ENCODE measurements at places on chromosomes 12 and 14. TPM values are rescaled to one million over a fixed set of nuclear protein-coding genes. Genes with fewer than 3 reads are reported as not detected.

The KRT74 gene
- not detected for total RNA-seq

The CCNB1IP1 gene
- 36.6 TPM for total RNA-seq

The FOXG1 gene
- total RNA-seq = 1.6 TPM

The BTBD6 gene
- total RNA-seq = 73.1 TPM

The C12orf43 gene
- total RNA-seq = 13.7 TPM

The SIX1 gene
- 4.6 TPM for total RNA-seq

The C12orf57 gene
- 64.3 TPM for total RNA-seq

The CFAP54 gene
- total RNA-seq = 1.8 TPM

The ANKS1B gene
- total RNA-seq = 1.9 TPM

The IFT81 gene
- total RNA-seq = 13.7 TPM

The ANG gene
- total RNA-seq = 6.8 TPM

The RIMBP2 gene
- total RNA-seq = not detected

The SLC5A8 gene
- total RNA-seq = not detected

The SLC25A47 gene
- total RNA-seq = 0.07 TPM

The CNTN1 gene
- total RNA-seq = 1.8 TPM

The KRT8 gene
- total RNA-seq = 9.3 TPM

The RNASE8 gene
- total RNA-seq = not detected

The TTC9 gene
- 1.8 TPM for total RNA-seq

The GYS2 gene
- not detected for total RNA-seq

The RNU4-1 gene
- not detected for total RNA-seq

The BICDL1 gene
- not detected for total RNA-seq

The TBC1D30 gene
- 0.33 TPM for total RNA-seq

The PRICKLE1 gene
- 2.6 TPM for total RNA-seq

The TMEM132D gene
- total RNA-seq = not detected

The TAC3 gene
- not detected for total RNA-seq

The EIF2S3B gene
- total RNA-seq = 14.8 TPM

The TTC6 gene
- total RNA-seq = not detected

The ABHD12B gene
- not detected for total RNA-seq

The TSFM gene
- total RNA-seq = 17.1 TPM

The CRIP2 gene
- 89.3 TPM for total RNA-seq

The TPH2 gene
- total RNA-seq = not detected

The ASPG gene
- not detected for total RNA-seq

The GALNT9 gene
- total RNA-seq = 0.86 TPM

The SIX4 gene
- total RNA-seq = 10.9 TPM

The KNTC1 gene
- 10.5 TPM for total RNA-seq

The HSPB8 gene
- 33.8 TPM for total RNA-seq

The APOF gene
- total RNA-seq = not detected

The SMIM41 gene
- 0.07 TPM for total RNA-seq

The PLCZ1 gene
- total RNA-seq = not detected

The IQSEC3 gene
- total RNA-seq = 0.17 TPM

The CISTR gene
- not detected for total RNA-seq

The DNAL1 gene
- 11.0 TPM for total RNA-seq

The CSRNP2 gene
- 21.8 TPM for total RNA-seq

The TNS2 gene
- 61.1 TPM for total RNA-seq

The FLRT2 gene
- 7.9 TPM for total RNA-seq

The CLEC4C gene
- total RNA-seq = not detected

The KLRC4 gene
- total RNA-seq = not detected
